Activated CD8-positive, alpha-beta memory T cell treated with anti-CD3 and anti-CD28 coated beads, Interleukin-2, amount 10 ng/mL, durations not matched to agents 7 days and 5 days (primary cell): ENCODE measurements at places on chromosomes 16 and 17. TPM values are rescaled to one million over a fixed set of nuclear protein-coding genes. Genes with fewer than 3 reads are reported as not detected.

- DNase-seq: no peak
Observed at GRCh38 chr16:79064256-79064972, 536.1 kb downstream of the MAF start.

- peak; percentile 44 for DNase-seq
Observed at GRCh38 chr17:16287563-16288027, 65.7 kb downstream of the CENPV start.

GRCh38 chr17:79941088-79942010 is 94.3 kb downstream of the TBC1D16 start:
- DNase-seq: no peak

Gene TBC1D3K
- total RNA-seq: not detected

Gene HOXB7
- total RNA-seq: 1.7 TPM

- DNase-seq: no peak
Observed at GRCh38 chr16:84955427-84955826, 55.9 kb downstream of the ZDHHC7 start.

Gene MARCHF10
- not detected for total RNA-seq

DNA sequence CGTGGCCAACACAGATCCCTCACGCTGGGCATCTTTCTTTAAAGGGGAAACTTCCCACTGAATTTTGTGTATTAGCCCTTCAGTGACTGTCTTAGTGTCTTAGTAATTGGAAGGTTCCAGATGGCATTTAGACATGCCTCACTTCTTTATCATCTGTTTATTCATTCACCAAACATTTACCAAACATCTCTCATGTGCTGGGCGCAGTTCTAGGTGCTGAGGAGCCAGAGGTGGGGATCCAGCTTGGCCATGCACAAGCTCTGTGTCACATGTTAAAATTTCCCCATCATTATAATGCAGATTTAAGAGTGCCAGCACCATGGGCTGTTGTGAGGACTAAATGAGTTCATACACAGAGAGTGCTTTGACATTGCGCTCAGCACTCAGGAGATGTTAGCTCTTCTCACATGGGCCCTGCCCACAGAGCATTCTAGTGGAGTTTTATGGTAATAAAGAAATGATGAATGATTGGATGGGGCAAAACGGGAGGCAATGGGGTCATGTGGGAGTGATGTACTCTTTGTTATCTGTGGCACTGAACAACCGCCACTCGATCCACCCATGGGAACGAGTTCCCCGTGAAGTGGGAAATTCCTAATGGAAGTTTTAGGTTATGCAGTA is 119.7 kb downstream of the SNX29 start:
- no peak for DNase-seq

DNA sequence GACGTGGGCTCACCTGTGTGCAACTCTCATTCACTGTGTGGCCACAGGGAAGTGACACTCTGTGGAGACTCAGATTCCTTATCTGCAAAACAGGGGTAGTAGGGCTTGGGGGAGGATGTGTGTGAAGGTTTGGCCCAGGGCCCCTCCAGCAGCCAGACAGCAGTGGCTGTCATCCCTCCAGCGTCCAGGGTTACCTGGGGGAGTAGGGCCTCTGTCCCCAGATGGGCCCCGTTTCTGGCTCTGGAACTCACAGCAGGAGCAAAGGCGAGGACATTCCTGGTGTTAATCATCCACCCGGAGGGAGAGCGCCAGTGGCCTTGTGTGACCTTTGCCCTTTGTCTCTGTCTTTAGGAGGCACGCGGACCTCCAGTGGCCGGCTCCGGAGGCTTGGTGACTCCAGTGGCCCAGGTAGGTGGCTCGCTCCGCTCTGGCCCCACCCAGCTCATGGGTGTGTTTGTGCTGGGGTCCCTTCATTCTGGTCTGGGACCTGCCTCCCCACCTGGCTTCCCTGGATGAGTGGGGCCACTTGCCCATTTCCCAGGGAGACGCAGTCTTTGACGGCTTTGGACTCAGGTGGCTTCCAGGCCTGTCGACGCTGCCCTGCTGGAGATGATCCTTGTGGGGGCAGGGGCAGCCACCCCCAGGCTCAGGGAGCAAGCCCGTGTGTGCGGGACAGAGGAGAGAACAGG is 166.2 kb downstream of the SEC14L1 start:
- no peak for DNase-seq

- DNase-seq: no peak
Observed at GRCh38 chr17:79098282-79098867, 23.8 kb downstream of the ENGASE start.

Gene NPIPA3
- 0.50 TPM for total RNA-seq
